ENCODE measurements at places on chromosomes 3 and 15.

- no peak for DNase-seq
Measured at GRCh38 chr3:106332884-106333283, 464.1 kb upstream of the CBLB start.

DNA sequence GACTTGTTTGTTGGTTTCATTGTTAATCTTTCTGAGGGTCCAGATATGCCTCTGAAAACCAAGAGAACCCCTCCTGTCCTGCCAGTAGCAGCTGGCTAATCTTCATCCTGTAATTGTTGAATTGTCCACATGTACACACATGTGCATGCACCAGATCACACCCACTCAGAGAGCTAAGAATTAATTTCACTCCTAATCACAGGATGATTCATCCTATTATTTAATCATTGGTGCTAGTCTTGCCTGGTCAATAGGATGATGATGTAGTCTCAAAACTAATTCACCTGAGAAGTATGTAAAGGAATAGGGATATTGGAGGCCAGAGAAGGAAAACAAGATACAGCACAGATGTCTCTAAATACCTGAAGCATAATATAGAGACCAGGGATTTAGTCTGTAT is 7.8 kb upstream of the AHSG start:
- no peak for DNase-seq

- no peak for DNase-seq
Measured at GRCh38 chr3:146682171-146682570, 77.0 kb upstream of the PLSCR5 start.

DNA sequence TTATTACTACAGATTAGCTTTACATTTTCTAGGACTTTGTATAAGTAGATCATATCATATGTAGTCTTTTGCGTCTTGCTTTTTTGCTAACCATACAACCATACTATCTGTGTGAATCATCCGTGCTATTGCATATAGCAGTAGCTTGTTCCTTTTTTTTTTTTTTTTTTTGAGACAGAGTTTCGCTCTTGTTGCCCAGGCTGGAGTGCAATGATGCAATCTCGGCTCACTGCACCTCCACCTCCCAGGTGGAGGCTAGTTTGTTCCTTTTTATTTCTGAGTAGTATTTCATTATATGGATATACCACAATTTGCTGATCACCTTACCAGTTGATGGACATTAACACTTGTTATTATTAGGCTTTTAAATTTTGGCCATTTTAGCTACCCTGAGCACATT is 54.5 kb upstream of the TBL1XR1 start:
- DNase-seq: no peak

- DNase-seq: no peak
Measured at GRCh38 chr3:30493911-30494311, 112.5 kb upstream of the TGFBR2 start.

DNA sequence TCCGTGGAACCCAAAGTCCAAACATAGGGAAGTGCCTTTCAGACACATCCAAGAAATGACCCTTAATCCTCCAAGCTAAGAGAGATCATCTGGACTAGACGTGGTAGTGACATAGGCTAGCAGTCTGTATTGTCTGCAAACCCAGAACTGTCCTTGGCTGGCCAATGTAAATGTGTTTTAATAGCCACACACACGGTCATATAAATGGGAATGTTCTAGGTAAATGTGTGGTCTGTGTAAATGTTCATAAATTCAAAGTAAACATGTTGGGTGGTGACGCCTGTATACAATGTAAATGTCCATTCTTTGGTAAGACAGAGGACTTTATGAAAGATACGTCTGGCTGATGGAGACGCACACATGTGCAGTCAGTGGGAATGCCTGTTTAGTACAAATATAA is 16.3 kb upstream of the LINGO1 start:
- DNase-seq: no peak

DNA sequence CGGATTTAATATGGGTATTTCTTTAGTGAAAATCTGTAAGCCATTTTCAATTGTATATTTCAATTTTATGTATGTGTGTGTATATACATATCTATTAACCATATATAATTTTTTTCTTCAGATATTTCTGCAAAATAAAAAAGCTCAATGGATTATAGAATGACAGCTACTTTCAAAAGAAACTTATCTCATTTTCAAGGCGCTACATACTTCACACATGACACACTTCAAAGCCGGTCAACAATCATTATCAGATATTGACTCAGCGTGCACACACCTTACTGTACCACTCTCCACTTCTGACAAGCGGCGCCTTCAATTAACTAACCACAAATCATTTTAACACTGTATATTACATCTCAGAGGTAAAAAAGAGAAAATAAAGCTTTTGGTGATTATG is 39.6 kb downstream of the ATP13A3 start:
- no peak for DNase-seq

GRCh38 chr3:108031895-108032294 is 58.9 kb downstream of the CD47 start:
- no peak for DNase-seq

DNA sequence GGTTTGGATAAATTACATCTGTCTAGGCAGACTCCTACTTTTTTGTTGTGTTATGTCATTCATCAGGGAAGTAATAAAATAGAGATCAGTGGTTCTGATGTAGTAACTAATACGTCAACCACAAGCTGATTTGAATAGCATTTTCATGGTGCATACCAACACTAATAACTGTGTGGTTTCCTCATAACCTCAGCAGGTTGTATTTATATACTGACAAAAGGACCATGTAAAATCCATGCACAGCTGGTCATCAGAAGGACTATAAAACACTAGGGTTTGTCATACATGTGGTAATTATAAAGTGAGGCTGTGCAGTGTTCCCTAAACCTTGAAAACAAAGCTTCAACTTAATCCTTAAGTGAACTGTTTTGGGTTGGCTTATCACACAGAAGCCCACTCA is 216.8 kb upstream of the RBMS3 start:
- DNase-seq: no peak

- DNase-seq: no peak
Measured at GRCh38 chr3:188234132-188234531, 80.2 kb downstream of the LPP start.

Data from left ventricle myocardium inferior (tissue), 1 donor.